ENCODE measurements at places on chromosomes 13 and 19. TPM values are rescaled to one million over a fixed set of nuclear protein-coding genes. Genes with fewer than 3 reads are reported as not detected.

- H3K4me1 ChIP-seq = peaks cover 59% of the 10 kb centered on the region
- no peaks in the 10 kb centered on the region for H3K27me3 ChIP-seq
- peak overlapping the region; percentile 88 for H3K4me3 ChIP-seq
- no peaks in the 10 kb centered on the region for H3K36me3 ChIP-seq
- DNase-seq = no peak
Measured at GRCh38 chr13:51804295-51805172, 571 bp upstream of the DHRS12 start.

DNA sequence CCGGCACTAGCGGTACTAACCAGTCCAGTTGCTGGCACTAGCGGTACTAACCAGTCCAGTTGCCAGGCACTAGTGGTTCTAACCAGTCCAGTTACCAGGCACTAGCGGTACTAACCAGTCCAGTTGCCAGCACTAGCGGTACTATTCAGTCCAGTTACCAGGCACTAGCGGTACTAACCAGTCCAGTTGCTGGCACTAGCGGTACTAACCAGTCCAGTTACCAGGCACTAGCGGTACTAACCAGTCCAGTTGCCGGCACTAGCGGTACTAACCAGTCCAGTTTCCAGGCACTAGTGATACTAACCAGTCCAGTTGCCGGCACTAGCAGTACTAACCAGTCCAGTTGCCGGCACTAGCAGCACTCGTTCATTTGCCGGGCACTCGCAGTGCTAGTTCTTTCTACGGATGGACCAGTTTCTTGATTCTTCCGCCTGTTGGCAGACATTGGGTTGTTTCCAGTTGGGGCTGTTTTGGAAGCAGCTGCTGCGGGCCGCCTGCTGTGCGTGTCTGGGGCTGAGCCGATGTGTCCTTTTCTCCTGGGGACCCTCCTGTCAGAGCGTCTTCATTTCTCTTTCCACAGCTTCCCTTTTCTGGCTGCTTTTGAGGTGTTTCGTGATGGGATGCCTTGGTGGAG, 123.4 kb upstream of the MCF2L start:
- H3K36me3 ChIP-seq = no peaks in the 10 kb centered on the region
- H3K27me3 ChIP-seq = no peaks in the 10 kb centered on the region
- no peak overlapping the region for H3K4me3 ChIP-seq
- H3K4me1 ChIP-seq = peaks cover 3% of the 10 kb centered on the region
- H3K27ac ChIP-seq = no peak overlapping the region

DNA sequence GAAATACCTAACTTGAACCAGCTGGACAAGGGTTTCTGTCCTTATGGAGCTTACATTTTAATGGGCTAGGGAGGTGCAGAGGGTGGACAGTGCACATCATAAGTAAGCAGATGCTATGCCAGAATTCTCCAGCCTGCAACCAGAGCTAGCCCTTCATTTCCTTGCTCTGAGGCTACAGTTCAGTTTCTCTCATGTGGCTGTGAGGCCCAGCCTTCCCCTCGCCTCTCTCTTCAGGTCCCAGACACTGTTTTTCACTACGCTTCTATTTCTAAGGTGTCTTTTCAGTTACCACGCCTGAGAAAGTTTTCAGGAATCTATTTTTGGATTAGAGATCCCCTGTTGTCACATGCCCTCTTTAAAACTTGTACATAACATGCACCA, 141.9 kb downstream of the PCCA start:
- DNase-seq = no peak
- H3K4me3 ChIP-seq = no peak overlapping the region
- peaks cover 24% of the 10 kb centered on the region for H3K4me1 ChIP-seq
- H3K36me3 ChIP-seq = no peaks in the 10 kb centered on the region
- H3K27ac ChIP-seq = no peak overlapping the region

DNA sequence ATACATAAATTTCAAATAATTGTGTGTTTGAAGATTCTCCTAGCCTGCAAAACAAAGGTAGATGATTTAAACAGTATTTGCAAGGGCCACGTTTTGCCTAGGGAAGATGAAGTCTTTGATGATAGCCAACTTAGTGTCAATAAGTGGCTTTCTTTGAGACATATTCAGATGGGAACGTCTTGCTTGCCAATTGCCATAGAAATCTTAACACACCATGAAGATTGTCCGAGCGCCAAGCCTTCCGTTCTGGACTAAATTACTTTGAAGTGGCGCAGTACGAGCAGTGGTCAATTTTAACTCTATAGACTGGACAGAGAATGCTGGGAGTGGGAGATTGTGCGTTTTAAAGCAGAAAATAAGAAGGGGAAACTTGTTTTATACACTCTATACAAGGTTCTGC, 9.9 kb downstream of the ZIC5 start:
- H3K27me3 ChIP-seq = peaks cover 76% of the 10 kb centered on the region
- no peak for DNase-seq
- peaks cover 22% of the 10 kb centered on the region for H3K4me1 ChIP-seq
- no peak overlapping the region for H3K4me3 ChIP-seq
- H3K36me3 ChIP-seq = no peaks in the 10 kb centered on the region
- H3K27ac ChIP-seq = no peak overlapping the region

GRCh38 chr13:48448285-48448958, 35.5 kb upstream of the LPAR6 start:
- no peaks in the 10 kb centered on the region for H3K27me3 ChIP-seq
- H3K36me3 ChIP-seq = peaks cover 8% of the 10 kb centered on the region
- H3K27ac ChIP-seq = no peak overlapping the region
- H3K4me1 ChIP-seq = peaks cover 4% of the 10 kb centered on the region
- no peak overlapping the region for H3K4me3 ChIP-seq

DNA sequence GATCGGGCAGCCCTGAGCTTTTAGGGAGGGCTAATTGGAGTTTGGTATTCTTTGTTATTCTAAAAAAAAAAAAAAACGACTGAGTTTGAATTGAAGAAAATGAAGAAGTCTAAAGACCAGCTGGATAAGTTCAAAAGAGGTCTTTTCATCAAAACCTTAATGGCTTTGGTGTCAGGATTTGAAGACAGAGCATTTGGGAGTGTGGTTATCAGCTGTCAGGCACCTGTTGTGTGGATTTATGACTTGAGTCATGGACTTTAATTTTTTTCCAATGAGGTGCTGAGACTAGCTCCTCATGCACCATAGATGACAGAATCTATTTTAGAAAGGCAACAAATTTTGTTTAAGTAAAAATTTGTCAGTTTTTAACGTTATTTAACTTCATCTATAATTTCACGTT, 72.5 kb downstream of the FREM2 start:
- DNase-seq = no peak
- no peaks in the 10 kb centered on the region for H3K4me1 ChIP-seq
- H3K4me3 ChIP-seq = no peak overlapping the region
- H3K27ac ChIP-seq = no peak overlapping the region
- peaks cover 9% of the 10 kb centered on the region for H3K27me3 ChIP-seq

GRCh38 chr19:3403489-3404323, 37.3 kb downstream of the NFIC start:
- H3K27me3 ChIP-seq = no peaks in the 10 kb centered on the region
- DNase-seq = peak; percentile 98
- peak overlapping the region; percentile 61 for H3K4me3 ChIP-seq
- peak overlapping the region; percentile 100 for H3K27ac ChIP-seq

DNA sequence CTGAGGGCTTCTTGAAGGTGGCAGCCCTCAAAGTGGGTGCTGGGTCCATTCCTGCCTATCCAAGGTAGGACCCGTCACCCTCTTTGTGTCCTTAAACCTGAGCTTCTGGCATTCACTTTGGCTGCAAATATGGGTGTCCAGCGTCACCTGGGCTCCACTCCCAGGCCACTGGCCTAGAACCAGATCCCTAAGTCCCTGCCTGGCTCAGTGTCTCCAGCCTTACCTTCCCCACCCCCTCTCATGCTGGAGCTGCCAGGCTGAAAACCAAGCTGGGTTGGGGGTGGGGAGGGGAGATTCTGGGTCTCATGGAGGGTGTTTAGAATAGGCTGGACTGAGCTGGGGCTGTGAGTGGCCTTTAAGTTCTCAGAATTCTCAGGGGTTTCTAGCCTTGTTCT, 12.4 kb downstream of the PDE4A start:
- DNase-seq = no peak
- peak overlapping the region; percentile 63 for H3K4me3 ChIP-seq
- H3K27ac ChIP-seq = peak overlapping the region; percentile 53

DNA sequence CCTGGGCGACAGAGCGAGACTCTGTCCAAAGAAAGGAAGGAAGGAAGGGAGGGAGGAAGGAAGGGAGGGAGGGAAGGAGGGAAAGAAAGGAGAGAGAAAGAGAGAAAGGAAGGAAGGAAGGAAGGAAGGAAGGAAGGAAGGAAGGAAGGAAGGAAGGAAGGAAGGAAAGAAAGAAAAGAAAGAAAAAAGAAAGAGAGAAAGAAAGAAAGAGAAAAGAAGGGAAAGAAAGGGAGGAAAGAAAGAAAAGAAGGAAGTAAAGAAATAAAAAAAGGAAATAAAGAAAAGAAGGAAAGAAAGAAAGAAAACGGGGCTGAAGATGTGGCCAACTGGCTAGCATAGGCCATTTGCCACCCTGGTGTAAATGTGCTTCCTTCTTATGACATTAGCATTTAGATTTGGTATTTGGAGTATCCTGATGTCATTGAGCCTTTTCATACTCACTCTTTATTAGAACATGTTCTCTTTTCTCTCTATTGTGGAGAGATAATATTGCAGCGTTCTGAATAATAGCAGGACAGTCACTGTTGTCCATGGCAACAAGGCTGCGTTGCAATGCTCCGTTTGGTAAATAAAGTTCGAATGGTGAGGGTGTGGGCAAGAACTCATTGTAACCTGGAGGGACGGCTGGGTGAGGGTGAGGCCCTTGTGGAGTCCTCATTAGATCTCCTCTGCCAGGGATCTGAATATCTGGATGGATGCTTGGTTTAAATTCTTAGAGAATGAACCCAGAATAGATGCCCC, 173.9 kb upstream of the UBL3 start:
- H3K36me3 ChIP-seq = no peaks in the 10 kb centered on the region
- no peaks in the 10 kb centered on the region for H3K4me1 ChIP-seq
- H3K27me3 ChIP-seq = no peaks in the 10 kb centered on the region

Gene RXFP2
- 0.42 TPM for total RNA-seq

Gene FFAR1
- total RNA-seq = not detected

Gene SYNGR4
- total RNA-seq = not detected

Gene TMEM59L
- 3.6 TPM for total RNA-seq

Gene PRKCG
- total RNA-seq = not detected

Gene ZNF653
- 9.6 TPM for total RNA-seq

Gene PRDX2
- 243 TPM for total RNA-seq

Gene DGKH
- total RNA-seq = 15.0 TPM

Gene C19orf73
- total RNA-seq = 0.83 TPM

Gene PSG6
- not detected for total RNA-seq

Data from esophagus muscularis mucosa (tissue), 4 donors.